ENCODE measurements at places on chromosomes 1 and 21.

- no peak for DNase-seq
These were observed 64.0 kb downstream of the KIF21B start for GRCh38 chr1:200959411-200959921.

DNA sequence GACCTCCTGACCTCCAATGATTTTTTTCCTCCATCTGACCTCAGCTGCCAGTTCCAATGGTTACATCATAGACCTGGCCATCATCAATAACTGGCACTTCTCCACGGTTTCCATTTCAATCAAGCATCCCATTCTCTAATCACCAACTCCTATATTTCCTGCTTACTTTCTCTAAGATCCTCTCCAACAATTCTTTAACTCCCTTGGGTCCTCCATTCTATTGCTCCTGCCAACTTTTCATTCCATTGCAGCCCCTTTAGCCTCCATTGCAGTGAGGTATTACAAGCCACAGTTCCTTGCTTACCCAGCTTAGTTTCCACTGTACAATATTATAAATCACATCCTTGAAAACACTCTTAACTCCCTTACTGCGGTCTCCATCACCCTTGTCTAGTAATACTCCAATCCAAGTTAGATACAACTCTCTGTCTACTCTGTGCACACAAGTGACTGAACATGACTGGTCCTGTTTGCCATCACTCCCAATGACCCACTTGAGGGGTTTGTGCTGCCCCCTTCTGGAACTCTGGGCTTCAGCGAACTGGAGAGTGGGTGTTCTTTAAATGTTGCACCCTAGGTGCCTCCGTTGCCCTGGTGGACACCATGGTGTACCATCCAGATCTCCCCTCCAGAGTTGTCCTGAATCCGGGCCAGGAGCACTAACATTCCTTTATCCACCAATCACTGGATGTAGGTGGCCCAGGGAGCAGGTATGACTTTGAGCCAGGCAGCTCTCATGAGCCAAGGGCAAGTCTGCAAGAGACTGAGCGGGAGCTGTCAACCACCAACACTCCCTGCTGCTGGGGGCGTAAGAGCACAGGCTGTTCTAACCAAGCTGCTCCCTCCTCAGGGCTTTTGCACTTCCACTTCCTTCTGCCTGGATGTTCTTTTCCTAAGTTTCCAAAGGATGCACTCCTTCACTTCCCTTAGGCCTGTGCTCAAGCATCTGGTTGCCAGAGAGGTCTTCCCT, 3.7 kb upstream of the FNDC7 start:
- DNase-seq: no peak

DNA sequence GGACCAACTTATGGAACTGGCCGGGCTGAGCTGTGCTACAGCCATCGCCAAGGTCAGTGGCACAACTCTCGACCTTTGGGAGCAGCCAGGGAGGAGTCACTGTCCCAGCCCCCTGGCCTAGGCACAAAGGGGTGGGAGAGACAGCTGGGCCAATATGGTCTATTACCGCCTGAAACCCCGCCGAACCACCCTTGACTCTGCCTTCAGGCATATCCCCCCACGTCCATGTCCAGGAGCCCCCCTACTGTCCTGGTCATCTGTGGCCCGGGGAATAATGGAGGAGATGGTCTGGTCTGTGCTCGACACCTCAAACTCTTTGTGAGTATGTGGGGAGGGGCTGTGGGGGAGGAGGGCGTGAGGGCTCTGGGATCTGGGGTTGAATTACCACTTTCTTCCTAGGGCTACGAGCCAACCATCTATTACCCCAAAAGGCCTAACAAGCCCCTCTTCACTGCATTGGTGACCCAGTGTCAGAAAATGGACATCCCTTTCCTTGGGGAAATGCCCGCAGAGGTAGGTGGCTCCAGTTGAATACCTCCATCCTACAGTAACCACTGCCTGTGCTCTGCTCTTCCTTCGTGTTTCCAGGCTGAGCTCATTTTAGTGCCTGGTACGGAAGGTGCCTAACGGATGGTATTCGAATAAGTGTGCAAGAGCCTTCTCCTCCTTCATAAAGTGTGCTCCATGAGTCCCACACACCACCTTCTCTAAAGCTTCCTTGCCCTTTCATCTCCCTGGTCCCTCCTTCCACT, 758 bp downstream of the NAXE start:
- no peak for DNase-seq

DNA sequence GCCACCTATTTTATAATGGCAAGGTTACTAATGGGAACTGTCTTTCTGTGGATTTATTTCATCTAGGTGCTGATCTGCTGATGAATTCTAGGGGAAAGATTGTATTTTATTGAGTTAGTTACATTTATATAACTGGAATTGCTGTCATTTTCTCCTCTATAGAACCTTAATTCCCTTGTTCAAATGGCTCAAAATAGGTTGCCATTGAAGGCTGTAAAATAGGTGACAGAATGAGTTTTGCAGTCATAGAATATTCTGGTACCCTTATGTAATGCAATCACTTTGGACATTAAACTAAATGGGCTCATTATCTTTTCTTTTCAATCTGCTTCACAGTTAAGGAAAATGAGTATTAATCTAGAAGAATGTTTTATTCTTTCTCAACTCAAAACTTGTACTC, 131.0 kb downstream of the CTH start:
- DNase-seq: no peak

- DNase-seq: no peak
These were observed 86.8 kb upstream of the ARHGAP29 start for GRCh38 chr1:94324178-94324544.

DNA sequence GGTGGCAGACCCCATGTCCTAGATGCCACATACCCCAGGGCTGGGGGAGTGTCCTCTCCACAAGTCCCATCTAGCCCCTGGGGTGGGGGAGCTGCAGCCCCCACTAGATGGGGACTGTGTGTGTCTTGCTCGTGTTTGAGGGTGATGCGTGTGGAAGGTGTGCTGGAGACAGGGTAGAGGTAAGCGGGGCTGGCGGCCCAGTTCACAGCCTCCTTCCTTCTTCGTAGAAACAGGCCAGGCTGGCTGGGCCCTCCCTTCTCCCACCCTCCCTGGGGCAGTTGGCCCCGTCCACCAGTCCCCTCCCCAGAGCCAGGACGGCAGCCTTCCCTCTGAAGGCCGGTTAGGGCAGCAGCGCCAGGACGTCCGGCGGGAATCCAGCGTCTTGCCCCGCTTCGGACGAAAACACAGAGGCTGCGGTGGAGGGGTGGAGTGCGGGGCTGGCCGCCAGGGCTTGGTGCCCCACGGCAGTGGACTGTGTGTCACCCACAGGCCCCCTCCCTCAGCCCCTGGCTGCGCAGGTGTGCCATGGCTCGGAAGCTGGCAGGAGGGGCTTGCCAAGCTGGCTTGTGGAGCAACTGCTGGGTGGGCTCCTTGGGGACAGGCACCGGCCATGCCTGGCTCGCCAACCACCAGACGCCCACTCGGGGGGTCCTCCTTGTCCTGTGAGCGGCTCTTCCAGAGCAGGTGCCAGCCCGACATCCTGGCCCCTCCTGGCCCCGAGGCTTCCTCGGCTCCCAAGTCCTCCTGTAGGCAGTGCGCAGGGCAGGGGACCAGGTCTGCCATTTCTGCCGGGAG, 3.6 kb downstream of the PRDM16 start:
- DNase-seq: no peak

- no peak for DNase-seq
These were observed 99.2 kb downstream of the CTH start for GRCh38 chr1:70509996-70510876.

- no peak for DNase-seq
These were observed 4.1 kb downstream of the CNN3 start for GRCh38 chr1:94922761-94923331.

GRCh38 chr21:42840411-42841155, 38.8 kb downstream of the WDR4 start:
- no peak for DNase-seq

- no peak for DNase-seq
These were observed 151.6 kb downstream of the DISC1 start for GRCh38 chr1:231778009-231778719.

- DNase-seq: no peak
These were observed 259.8 kb upstream of the CAMK1G start for GRCh38 chr1:209323743-209324142.

DNA sequence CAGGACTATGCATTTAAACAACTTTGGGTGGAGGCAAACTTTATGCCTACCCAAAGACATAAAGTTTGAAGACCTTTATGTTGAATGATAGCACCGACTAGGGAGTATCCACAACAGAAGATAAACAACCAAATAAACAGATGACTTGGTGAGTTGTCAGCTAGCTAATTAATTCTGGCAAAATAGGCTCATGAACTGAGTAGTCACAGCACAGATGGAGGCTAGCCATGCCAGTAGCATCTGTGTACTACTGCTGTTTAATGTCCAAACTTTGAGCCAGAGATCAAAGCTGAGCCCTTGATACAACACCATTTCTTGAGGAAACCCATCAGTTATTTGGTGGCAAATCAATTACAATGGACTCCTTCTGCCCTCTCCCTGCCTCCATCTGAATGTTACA, 40.3 kb upstream of the CCDC190 start:
- DNase-seq: no peak

GRCh38 chr1:98761219-98761865, 99.8 kb downstream of the SNX7 start:
- DNase-seq: no peak

GRCh38 chr1:2499986-2500596, 24.0 kb downstream of the PLCH2 start:
- no peak for DNase-seq

- DNase-seq: no peak
These were observed 5.7 kb downstream of the DDAH1 start for GRCh38 chr1:85459290-85459689.

GRCh38 chr1:236301080-236301957, 19.6 kb upstream of the ERO1B start:
- no peak for DNase-seq

- peak; percentile 94 for DNase-seq
These were observed 5.8 kb downstream of the PERM1 start for GRCh38 chr1:975896-976683.

DNA sequence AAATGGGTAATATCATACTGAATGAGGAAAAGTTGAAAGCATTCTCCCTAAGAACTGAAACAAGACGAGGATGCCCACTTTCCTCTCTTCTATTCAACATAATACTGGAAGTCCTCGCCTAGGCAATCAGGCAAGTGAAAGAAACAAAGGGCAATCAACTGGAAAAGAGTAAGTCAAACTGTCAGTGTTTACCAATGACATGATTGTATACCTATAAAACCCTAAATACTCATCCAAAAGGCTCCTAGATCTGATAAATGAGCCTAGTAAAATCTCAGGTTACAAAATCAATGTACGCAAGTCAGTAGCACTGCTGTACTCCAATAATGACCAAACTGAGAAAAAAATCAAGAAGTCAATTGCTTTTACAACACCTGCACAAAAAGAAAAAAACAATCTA, 575.8 kb upstream of the PRMT6 start:
- DNase-seq: no peak

GRCh38 chr1:243923292-243924171, 73.5 kb upstream of the AKT3 start:
- DNase-seq: no peak

DNA sequence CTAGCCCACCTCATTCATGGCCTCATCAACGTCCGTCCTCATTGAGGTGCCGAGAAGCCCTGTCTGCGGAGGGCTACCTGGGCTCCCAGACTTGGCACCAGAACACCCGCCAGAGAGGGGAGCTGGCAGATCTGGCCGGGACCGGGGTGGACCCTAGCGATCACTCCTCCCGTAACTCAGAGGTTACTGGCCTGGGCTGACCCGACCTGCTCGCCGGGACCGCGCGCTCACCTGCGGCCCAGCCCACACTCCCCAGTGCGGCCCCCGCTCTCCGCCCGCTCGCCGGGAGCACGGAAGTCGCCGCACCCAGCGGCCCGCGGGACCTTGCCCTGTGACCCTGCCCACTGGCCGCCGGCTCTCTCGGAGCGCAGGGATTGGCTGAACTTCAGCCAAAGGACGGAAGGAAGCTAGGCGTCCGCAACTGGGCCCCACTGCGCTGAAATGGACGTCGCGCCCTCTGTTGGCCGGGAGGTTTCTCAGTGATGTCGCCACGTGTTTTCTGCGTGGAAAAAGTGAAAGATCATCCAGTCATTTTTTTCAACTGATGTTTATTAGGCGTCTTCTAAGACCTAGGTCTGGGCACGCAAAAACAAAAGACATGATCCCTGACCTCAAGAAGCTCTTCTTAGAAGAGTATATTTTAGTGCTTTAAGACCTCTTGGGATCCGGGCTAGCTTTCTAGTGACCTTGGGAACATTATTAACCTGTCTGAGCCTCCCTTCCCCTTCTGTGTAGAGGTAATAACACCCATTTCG, at the start of gene SMIM12:
Gene SMIM12, minus strand, starts transcription at position 304 of the 755 bp plus-strand sequence. CDS start 3,772 bp downstream, outside the sequence.
- DNase-seq: peak; percentile 94

DNA sequence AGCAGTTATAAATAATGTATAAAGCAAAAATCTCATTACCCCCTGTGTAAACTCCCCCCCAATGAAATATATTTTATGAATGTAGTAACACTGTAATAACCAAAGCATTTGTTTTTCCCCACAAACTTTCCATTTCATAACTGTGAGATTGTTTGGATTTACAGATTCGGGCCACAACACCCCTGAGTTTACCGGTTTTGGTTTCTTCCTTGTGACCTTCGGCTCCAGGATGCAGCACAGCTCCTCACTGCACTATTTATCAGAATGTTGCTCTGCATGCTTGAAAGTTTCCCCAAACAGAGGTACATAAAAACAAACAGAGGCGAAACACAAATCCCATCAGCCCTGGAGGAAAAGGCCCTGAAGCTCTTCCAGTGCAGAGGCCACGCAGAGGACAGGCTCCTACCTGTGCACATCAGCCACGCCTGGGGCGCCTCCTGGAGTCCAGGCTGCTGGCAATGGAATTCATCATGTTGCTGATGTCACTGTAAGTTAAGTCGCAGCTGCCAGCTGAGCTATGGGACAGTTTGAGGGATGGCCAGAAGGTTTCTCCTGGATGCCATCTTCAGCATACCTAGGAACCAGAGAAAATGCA, 122.0 kb downstream of the LMO4 start:
- no peak for DNase-seq

- DNase-seq: no peak
These were observed 37.4 kb downstream of the UBE4B start for GRCh38 chr1:10070206-10070605.

- no peak for DNase-seq
These were observed 53.6 kb downstream of the POFUT2 start for GRCh38 chr21:45234127-45234526.

- no peak for DNase-seq
These were observed 72.9 kb downstream of the SIK1 start for GRCh38 chr21:43354026-43354420.

- no peak for DNase-seq
These were observed 7.1 kb downstream of the GLIS1 start for GRCh38 chr1:53731779-53732305.

DNA sequence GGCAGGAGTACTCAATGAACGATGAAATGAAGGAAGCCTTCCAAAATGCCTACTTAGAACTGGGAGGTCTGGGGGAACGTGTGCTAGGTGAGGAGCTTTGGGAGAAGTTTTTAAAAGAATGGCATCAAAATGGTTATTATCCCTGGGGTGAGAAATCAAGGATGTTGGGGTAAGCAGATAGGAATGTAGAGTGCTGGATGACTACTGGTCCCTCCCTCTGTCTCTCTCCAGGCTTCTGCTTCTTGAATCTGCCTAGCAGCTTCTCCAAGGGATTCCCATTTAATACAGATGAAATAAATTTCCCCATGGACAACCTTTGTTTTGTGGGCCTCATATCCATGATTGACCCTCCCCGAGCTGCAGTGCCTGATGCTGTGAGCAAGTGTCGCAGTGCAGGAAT, 19.0 kb upstream of the CASQ1 start:
- DNase-seq: no peak

GRCh38 chr1:92843429-92844352, 11.9 kb downstream of the RPL5 start:
- no peak for DNase-seq

All from posterior cingulate gyrus (tissue), 11 donors.